ENCODE measurements at places on chromosomes 11 and 22.

- H3K36me3 ChIP-seq = no peaks in the 10 kb centered on the region
- no peak for DNase-seq
- no peaks in the 10 kb centered on the region for H3K4me1 ChIP-seq
- no peak overlapping the region for H3K4me3 ChIP-seq
Observed at GRCh38 chr11:21316591-21316990, 647.2 kb downstream of the NELL1 start.

GRCh38 chr22:21762712-21763581 lies 27.4 kb upstream of the YPEL1 start:
- peaks cover 6% of the 10 kb centered on the region for H3K4me1 ChIP-seq
- DNase-seq = no peak
- H3K27me3 ChIP-seq = no peaks in the 10 kb centered on the region
- H3K4me3 ChIP-seq = no peak overlapping the region
- no peak overlapping the region for H3K27ac ChIP-seq

- no peaks in the 10 kb centered on the region for H3K36me3 ChIP-seq
- no peak for DNase-seq
- no peaks in the 10 kb centered on the region for H3K4me1 ChIP-seq
- H3K27ac ChIP-seq = no peak overlapping the region
- no peak overlapping the region for H3K4me3 ChIP-seq
Observed at GRCh38 chr11:115541518-115541917, 37.3 kb upstream of the CADM1 start.

- no peaks in the 10 kb centered on the region for H3K27me3 ChIP-seq
- no peak for DNase-seq
- H3K4me3 ChIP-seq = peak overlapping the region; percentile 90
- no peaks in the 10 kb centered on the region for H3K36me3 ChIP-seq
- peaks cover 15% of the 10 kb centered on the region for H3K4me1 ChIP-seq
Observed at GRCh38 chr22:21651521-21652009, 9.5 kb downstream of the SDF2L1 start.

DNA sequence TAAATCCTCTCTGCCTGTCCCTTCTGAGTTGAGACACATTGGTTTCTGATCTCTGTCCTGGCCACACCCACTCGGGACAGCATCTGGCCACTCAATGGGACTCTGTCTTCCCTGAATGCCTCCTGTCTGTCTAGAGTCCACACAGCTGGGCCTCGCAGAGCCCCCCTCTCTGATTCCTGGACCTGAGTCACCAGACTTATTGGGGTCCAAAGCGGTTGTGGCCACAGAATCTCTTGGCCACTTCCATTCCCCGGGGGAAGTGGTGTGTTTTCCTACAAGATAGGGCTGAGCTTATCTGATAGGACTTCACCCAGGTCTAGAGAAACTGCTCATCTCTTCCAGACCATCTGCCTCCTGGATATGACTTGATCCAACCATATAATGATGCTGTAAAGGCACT lies 57.4 kb upstream of the WNT11 start:
- no peak overlapping the region for H3K4me3 ChIP-seq
- H3K4me1 ChIP-seq = peaks cover 2% of the 10 kb centered on the region
- no peak for DNase-seq
- no peak overlapping the region for H3K27ac ChIP-seq
- H3K36me3 ChIP-seq = no peaks in the 10 kb centered on the region
